ENCODE measurements at places on chromosomes 2 and 18. TPM values are rescaled to one million over a fixed set of nuclear protein-coding genes. Genes with fewer than 3 reads are reported as not detected.
A peak's percentile ranks its signal among the peaks of the same experiment; 100 is the strongest.

ABHD1 gene
- 0.21 TPM for total RNA-seq

DNA sequence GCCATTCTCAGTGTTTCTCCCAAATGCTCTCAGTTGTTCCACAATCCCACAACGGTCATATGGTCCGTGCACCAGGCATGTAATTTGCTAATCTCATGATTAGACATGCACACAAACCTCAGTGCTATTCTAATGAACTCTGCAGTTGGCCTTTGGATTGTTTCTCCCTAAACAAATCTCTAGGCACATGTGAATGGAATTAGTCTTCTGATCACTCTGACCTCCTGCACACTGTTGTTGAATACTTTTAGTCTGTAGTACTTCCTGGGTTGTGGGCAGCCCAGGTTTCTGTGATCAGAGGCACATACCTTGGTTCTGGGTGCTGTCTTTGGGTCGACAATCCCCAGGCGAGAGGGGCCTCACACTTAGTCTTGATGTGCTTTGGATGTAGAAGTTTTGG, 498.7 kb upstream of the SPRED2 start:
- H3K36me3 ChIP-seq = no peaks in the 10 kb centered on the region
- H3K4me3 ChIP-seq = no peak overlapping the region
- no peak for DNase-seq
- H3K4me1 ChIP-seq = no peaks in the 10 kb centered on the region
- H3K27me3 ChIP-seq = no peaks in the 10 kb centered on the region

FARP2 gene
- total RNA-seq = 42.4 TPM

GRCh38 chr2:221461901-221462300, 110.2 kb downstream of the EPHA4 start:
- H3K4me3 ChIP-seq = no peak overlapping the region
- H3K4me1 ChIP-seq = peaks cover 6% of the 10 kb centered on the region
- no peaks in the 10 kb centered on the region for H3K36me3 ChIP-seq
- H3K27me3 ChIP-seq = no peaks in the 10 kb centered on the region
- H3K27ac ChIP-seq = no peak overlapping the region

- H3K4me1 ChIP-seq = peaks cover 26% of the 10 kb centered on the region
- no peaks in the 10 kb centered on the region for H3K27me3 ChIP-seq
- H3K4me3 ChIP-seq = no peak overlapping the region
- H3K27ac ChIP-seq = no peak overlapping the region
- no peak for DNase-seq
Measured at GRCh38 chr2:120239488-120240287, 13.0 kb upstream of the RALB start.

CREG2 gene
- total RNA-seq = not detected

GRCh38 chr2:10255189-10256030, 47.3 kb upstream of the HPCAL1 start:
- peaks cover 9% of the 10 kb centered on the region for H3K4me1 ChIP-seq
- no peak overlapping the region for H3K27ac ChIP-seq
- peak; percentile 31 for DNase-seq
- no peaks in the 10 kb centered on the region for H3K27me3 ChIP-seq

DSC1 gene
- total RNA-seq = not detected

NOL4 gene
- total RNA-seq = 0.56 TPM

GRCh38 chr18:63970809-63971205, 926 bp downstream of the SERPINB8 start:
- peaks cover 23% of the 10 kb centered on the region for H3K4me1 ChIP-seq
- H3K36me3 ChIP-seq = no peaks in the 10 kb centered on the region
- peak overlapping the region; percentile 99 for H3K27ac ChIP-seq
- DNase-seq = peak; percentile 79

ASB18 gene
- total RNA-seq = not detected

- no peaks in the 10 kb centered on the region for H3K27me3 ChIP-seq
- H3K4me1 ChIP-seq = no peaks in the 10 kb centered on the region
- no peak overlapping the region for H3K27ac ChIP-seq
- H3K36me3 ChIP-seq = no peaks in the 10 kb centered on the region
- no peak overlapping the region for H3K4me3 ChIP-seq
Measured at GRCh38 chr18:62637807-62638687, 77.3 kb upstream of the PHLPP1 start.

DNA sequence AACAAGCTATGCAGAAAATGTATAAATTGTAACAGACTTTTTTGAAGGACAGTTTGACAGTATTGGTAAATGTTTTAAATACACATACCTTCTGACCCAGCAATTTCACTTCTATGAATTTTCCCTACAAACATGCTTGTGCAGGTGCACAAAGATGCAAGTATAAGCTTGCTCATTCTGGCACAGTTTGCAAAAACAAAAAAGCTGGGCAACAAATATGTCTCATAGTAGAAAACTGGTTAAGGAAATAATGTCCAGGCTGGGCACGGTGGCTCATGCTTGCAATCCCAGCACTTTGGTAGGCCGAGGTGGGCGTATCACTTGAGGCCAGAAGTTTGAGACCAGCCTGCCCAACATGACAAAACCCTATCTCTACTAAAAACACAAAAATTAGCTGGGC, 96.9 kb upstream of the NEDD4L start:
- no peaks in the 10 kb centered on the region for H3K36me3 ChIP-seq
- no peaks in the 10 kb centered on the region for H3K27me3 ChIP-seq
- no peak for DNase-seq
- no peak overlapping the region for H3K27ac ChIP-seq

GRCh38 chr2:241559323-241560161, 997 bp downstream of the BOK start:
- H3K4me3 ChIP-seq = peak overlapping the region; percentile 80
- peak overlapping the region; percentile 72 for H3K27ac ChIP-seq
- no peak for DNase-seq

Measured in lower lobe of right lung (tissue), 2 donors.